PC-3 (cell line): ENCODE measurements at places on chromosomes 2 and 18. TPM values are rescaled to one million over a fixed set of nuclear protein-coding genes. Genes with fewer than 3 reads are reported as not detected.

DNA sequence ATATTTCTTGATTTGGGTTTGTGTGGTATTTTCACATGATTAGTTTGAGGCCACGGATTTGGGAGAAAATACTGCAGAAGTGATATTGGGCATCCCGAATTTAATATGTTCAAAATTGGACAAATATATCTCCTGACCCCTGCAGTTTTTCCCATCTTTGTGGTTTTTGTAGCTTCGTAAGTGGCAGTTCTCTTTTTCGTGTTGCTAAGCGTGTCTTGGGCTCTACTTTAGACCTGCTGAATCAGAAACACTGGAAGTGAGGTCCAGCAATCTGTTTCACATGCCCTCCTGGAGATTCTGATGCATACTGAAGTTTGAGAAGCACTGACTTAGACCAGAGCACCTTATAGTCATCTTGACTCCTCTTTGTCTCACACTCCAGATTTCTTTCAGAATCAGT is 98.3 kb downstream of the EPB41L5 start:
- DNase-seq: no peak

The ATP6V1C2 gene
- 0.40 TPM in 1 of 2 replicates, not detected in the other for total RNA-seq

DNA sequence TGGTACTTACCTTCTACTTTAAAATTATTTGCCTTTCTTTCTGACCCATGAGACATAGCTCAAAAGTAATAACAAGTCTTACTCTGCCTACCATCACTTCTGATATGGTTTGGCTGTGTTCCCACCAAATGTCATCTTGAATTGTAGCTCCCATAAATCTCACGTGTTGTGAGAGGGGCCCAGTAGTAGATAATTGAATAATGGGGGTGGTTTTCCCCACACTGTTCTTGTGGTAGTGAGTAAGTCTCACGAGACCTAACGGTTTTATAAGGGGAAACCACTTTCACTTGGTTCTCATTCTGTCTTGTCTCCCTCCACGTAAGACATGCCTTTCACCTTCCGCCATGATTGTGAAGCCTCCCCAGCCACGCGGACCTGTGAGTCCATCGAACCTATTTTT is 47.5 kb downstream of the GALNT3 start:
- DNase-seq: no peak

The ANKRD30B gene
- 0.35 and 0.51 TPM in 2 replicates for total RNA-seq

- no peak for DNase-seq
Measured at GRCh38 chr2:191411472-191411871, 166.3 kb downstream of the MYO1B start.

- DNase-seq: no peak
Measured at GRCh38 chr2:503288-503999, 173.8 kb downstream of the TMEM18 start.
